ENCODE measurements at places on chromosomes 16 and 17.

DNA sequence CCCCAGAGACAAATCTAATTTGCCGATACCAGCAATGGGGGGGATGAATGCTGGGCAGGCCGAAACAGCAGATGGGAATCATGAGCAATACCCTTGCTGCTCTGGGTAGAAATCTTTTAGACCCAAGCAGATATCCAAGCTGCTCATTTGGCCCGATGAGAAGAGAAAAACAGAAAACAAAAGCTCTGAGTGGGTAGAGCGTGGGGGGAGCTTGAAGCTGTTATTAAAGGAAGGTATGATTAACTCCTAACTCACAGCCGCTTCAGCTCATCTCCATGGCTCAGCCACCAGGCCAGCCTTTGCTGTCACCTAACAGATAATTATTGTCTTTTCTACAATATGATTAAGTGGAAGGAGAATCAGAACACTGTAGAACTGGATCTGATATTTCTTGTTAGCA is 58.3 kb downstream of the VPS35L start:
- no peak for DNase-seq

DNA sequence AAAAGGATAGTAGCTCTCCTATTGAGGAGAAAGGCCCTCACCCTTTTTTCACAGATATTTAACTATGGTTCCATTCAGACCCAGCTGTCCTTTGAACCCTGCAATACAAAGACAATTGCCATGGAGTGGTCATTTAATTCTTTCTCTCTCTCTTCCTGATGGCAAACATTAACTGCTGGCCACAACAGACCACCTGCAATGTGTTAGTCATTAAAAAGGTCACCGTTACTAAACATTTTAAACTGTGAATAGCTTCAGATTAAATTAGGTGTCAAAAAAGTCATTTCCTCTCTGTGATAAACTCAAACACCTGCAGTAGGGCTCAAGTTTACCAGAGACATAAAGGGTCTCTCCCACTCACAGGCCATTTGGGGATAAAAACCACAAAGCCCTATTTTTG is 697.2 kb downstream of the TOX3 start:
- DNase-seq, result no peak

GRCh38 chr17:17900615-17901520 is 64.1 kb upstream of the SREBF1 start:
- DNase-seq, result no peak

DNA sequence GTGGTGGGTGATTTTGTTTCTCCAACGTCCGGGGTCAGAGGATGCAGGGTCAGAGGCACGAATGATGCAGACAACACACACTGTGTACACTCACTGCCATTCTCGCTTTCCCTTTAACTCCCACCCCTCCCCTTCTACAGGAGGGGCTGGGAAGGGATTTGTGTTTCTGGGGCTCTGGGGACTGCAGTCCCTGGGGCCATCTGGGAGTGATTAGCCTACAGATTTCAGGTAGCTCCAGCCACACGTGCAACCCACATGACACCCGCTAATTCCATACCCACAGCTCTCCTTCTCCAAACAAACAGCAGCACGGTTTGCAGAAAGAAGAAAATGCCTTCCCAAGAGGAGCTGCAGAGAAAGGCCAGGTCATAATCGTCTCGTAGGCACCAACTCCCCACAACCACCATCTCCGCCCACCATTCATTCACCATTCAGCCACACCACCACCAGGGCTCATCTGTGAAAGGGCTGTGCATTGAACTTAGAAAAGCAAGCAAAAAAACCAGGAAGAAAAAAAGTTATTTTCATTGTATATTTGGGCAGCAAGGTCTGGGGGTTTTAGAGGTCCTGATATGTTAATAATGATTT is 9.4 kb upstream of the SOX9 start:
- no peak for DNase-seq

- DNase-seq, result peak; percentile 69
These were observed 31.1 kb upstream of the JPH3 start for GRCh38 chr16:87570938-87571867.

DNA sequence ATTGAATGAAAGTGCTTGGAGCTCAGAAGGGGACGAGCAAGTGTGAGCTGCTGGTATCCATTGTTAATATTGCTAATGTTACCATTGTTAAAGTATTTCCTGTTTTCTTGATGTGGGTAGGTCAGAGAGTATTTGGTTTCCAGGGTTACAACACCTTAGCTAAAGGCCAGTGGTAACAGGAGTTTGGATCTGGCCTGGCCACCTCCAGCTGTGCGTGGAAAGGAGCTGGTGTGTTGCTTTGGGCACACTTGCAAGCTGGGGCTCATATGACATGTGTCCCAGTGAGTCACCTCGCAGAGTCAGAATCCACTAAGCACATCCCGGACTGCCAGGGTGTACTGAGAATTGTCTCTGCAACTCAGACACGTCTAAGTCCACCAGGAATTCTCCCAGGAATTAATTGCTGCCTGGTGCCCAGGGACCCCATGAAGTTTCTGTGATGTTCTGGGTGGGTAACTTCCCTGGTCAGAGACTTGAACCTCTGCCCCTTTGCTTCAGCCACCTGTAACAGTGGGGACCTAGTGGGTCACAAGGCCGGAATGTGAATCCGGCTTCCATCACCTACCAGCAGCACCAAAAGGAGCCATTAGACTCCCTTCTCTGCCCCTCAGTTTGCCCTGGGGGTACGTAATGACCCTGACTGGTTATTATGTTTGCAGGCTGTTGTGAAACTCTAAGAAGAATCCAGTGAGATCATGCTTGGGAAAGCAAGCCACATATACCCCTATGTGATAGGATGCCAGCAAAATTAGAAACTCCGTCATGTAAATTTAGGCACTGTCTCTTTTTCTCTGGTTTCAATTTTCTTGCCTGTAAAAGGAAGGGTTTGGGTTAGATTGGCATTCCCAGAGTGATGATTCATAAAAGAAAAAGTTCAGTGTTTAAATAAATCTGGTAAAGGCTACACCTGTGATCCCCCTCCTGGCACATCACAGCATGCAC is 12.8 kb downstream of the SLC6A2 start:
- DNase-seq, result no peak

GRCh38 chr17:61519754-61520440 is 67.7 kb downstream of the TBX4 start:
- no peak for DNase-seq

DNA sequence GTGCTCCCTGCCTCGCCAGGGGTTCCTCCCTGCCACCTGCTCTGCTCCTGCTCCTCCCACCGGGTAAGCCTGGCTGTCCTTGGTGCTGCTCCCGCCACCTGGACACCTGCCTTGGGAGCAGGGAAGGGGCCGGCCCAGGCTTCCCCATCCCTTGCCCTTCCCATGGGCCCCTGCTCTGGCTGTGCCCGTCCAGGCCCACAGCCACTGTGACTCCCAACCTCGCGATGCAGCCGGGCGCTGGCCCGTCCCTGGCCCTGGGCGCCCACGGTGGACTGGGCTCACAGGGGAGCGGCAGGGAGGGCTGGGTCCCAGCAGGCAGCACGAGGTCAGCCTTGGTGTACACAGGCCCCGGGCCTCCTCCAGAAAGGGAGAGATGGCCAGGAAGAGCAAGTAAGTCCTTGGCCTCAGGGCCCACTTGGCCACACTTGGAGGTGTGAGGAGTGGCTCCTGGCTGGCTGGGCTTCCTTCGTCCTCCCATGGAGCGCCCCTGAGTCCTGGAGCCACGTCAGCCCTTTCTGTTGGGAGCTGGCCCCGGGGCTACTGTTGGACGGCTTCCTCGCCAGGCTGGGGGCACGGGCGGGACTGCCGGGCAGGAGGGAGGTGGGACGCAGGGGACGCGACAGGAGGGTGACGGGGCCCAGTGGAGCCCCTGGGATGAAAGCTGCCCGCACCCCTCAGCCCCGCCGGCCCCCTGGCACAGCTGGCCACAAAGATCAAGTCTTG is 15.3 kb downstream of the ENGASE start:
- no peak for DNase-seq

DNA sequence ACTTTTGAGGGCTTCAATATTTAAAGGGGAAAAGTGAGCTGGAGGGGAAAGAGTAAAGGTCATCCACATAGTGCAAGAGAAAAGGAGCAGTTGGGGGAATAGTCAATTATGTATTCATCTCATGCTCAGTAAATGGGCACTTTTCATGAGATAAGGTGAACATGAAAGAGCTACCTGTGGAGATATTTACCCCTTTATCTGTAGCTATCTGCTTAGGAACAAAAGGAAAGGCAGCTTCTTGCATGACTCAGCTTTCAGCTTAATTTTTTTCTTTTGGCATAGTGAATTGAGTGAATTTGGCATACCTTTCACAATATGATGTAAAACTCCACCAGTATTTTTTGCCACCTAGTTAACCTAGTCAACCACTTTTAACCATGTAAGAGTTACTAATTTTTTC is 26.4 kb downstream of the CPD start:
- DNase-seq, result no peak

DNA sequence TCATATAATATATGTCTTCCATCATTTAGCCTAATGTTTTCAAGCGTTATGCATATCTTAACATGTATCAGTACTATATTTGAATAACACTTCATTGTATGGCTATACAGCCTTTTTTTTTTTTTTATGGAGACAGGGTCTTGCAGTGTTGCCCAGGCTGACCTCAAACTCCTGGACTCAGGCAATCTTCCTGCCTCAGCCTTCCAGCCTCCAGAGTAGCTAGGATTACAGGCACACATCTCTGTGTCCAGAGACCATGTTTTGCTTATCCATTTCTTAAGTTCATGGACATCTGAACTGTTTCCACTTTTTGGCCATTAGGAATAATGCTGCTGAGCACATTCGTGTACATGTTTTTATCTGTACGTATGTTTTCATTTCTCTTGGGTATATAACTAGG is 7.8 kb downstream of the BPTF start:
- no peak for DNase-seq

DNA sequence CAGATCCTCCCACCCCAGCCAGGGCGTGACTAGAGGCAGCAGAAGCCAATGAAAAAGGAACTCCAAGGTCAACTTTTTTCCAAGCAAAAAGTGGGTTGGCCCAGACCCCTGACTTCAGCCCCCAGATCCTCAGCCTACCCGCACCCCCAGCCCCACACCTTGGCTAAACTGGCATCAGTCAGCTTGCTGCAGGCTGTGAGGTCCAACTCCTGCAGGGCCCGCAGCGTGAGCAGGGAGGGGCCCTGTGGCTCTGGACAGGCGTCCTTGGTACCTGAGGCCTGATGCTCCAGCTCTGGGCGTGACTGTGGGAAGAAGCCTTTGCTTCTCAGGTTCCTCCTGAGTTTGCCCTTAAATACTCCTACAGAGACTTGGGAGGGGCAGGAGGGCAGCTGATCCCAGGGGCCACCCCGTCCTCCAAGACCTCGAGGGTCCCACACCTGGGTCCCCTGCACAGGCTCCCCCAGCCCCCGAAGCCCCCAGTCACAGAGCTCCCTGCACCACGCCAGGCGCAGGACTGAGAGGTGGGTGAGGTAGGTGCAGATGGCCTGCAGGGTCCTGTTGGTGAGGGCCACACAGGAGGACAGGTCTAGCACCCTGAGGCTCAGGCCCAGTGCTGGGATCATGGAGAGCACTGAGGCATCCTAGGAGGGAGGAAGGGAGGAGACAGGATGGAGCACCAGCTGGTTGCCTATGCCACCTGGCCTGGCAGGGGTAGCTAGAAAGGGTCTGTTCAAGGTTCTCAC is 9.4 kb downstream of the ELMO3 start:
- no peak for DNase-seq

- no peak for DNase-seq
These were observed 139.0 kb upstream of the TNRC6C start for GRCh38 chr17:77819497-77819896.

DNA sequence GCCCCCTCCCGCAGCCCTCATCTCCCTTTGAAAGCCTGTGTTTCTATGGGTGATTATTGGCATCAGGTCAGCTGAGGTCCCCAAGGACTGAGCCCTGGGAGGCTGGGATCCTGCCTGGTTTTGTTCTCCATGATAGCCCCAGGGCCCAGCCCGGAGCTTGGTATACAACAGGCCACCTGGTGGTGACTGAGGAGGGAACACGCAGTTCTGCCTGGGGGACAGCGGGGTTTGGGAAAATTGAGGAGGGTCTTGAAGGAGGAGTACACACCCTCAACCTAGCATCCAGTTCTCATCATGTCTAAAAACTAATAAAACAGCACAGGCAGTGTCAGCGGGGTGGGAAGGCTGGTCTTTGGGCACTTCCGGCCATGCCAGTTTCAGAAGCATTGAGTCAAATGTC is 335.1 kb downstream of the CPPED1 start:
- DNase-seq, result no peak

DNA sequence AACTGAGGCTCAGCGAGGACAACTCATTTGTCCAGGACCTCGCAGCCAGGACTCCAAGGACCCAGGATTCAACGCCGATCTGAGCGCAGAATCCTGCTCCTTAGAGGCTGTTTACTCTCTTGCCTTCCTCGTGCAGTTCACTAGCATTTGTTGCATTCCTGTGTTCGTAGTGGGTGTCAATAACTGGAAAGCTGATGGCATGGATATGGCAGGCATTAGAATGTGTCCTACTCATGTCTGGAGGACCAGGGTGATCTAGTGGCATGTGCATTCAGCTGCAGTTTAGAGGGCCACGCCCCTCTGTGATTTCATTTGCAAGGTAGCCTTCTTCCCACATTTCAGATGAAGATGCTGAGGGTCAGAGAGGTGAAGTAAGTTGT is 510 bp downstream of the CRISPLD2 start:
- no peak for DNase-seq

- DNase-seq, result no peak
These were observed 21.7 kb downstream of the ACSF3 start for GRCh38 chr16:89115216-89115861.

GRCh38 chr17:47821424-47822391 is at the start of gene OSBPL7:
Gene OSBPL7, minus strand, starts transcription at chr17:47821794. Its CDS starts 1,516 bp downstream, at chr17:47820278.
- peak; percentile 56 for DNase-seq

DNA sequence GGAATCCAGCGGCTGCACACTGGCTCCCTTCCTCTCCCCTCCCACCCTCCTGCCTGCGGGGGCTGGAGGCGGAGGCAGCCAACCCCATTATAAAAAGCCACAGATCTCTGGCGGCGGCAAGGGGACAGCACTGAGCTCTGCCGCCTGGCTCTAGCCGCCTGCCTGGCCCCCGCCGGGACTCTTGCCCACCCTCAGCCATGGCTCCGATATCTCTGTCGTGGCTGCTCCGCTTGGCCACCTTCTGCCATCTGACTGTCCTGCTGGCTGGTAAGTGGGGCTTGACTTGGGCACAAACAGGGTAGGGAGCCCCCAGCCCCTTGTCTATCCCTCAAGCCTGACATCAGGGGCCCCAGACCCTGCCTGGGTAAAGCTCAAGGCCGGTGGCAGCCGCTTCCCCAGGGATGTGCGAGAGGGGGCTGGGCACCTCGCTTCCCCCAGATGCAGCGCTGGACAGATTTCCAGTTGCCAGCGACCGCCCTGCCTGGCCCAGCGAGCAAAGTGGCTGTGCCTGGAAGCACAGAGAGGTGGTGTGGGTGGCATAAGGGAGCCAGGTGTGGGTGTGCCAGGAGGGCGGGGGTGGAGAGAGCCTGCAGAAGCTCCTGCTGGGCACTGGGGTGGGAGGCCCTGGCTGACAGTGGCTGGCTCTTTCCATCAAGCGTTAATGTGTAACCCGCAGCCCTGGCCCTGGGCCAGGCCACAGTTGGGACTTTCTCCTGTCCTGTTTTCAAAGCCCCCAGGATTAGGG is at the start of gene CX3CL1:
Gene CX3CL1, plus strand, starts transcription at position 119 of the 745 bp plus-strand sequence. Its CDS starts 79 bp downstream, at position 198.
- no peak for DNase-seq

All from HEK293T (cell line).